ENCODE measurements at places on chromosomes 3 and 15.

GRCh38 chr3:17747174-17747889, 4.9 kb upstream of the TBC1D5 start:
- H3K27me3 ChIP-seq: no peaks in the 10 kb centered on the region
- H3K36me3 ChIP-seq: no peaks in the 10 kb centered on the region
- no peak overlapping the region for H3K4me3 ChIP-seq
- DNase-seq: no peak
- peaks cover 6% of the 10 kb centered on the region for H3K4me1 ChIP-seq

- no peaks in the 10 kb centered on the region for H3K27me3 ChIP-seq
- DNase-seq: no peak
- no peaks in the 10 kb centered on the region for H3K36me3 ChIP-seq
- H3K4me1 ChIP-seq: peaks cover 5% of the 10 kb centered on the region
Measured at GRCh38 chr3:65560901-65561300, 477.8 kb downstream of the MAGI1 start.

- H3K36me3 ChIP-seq: no peaks in the 10 kb centered on the region
- no peaks in the 10 kb centered on the region for H3K27me3 ChIP-seq
- no peaks in the 10 kb centered on the region for H3K4me1 ChIP-seq
- peak; percentile 39 for DNase-seq
- H3K4me3 ChIP-seq: no peak overlapping the region
- no peak overlapping the region for H3K27ac ChIP-seq
Measured at GRCh38 chr3:152853196-152853595, 18.3 kb downstream of the P2RY1 start.

DNA sequence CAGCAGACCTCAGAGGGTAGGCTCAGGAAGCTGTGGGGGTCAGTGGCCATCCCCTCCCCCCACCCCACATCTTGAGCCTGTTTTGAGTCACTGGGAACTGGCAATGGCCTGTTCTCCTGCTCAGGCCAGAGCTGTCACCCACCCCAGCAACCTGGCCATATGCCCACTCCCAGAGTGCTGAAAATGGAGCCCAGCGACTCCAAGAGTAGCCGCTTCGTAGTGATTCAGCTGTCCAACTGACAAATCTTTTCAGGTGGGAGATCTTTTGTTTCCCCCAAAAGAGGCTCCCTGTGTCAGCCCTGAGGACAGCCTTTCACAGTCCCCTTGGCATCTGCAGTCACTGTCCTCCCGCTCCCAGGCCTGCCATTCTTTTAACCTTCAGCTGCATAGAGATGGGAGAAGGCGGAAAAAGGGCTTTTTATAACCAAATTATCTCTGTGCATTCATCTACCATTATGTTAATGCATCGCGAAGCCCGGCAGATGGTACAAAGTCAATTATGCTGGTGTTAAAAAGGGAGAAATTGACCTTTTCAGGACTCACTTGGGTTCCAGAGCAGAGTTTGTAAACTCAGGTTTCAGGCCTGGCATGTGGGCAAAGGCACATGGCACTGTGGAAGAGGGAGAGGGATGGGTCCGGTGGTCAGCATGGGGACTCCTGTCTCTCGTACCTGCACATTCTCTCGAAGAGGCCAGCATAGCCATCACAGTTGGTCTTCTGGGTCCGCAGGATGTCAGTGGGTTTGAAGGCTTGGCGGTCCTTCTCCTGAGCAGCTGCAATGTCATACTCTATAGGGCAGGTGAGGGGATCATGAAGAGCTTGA, 32.1 kb downstream of the KY start:
- H3K4me1 ChIP-seq: no peaks in the 10 kb centered on the region
- no peak overlapping the region for H3K4me3 ChIP-seq
- no peak overlapping the region for H3K27ac ChIP-seq
- DNase-seq: no peak
- H3K27me3 ChIP-seq: peaks cover 17% of the 10 kb centered on the region
- H3K36me3 ChIP-seq: no peaks in the 10 kb centered on the region

DNA sequence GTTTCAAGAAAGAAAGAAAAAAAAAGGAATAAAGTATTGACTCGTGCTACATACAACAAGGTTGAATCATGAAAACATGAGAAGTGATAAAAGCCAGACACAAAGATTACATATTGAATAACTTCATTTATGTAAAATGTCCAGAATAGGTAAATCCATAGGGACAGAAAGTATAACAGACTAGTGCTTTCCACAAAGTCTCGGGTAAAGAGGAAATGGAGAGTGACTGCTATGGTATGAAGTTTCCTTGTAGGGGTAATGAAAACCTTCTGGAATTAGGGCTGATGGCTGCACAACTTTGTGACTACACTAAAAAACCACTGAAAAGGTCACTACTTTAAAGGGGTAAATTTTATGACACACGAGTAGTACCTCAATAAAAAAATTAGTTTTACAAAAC, 13.0 kb downstream of the LRRFIP2 start:
- no peak for DNase-seq
- H3K4me1 ChIP-seq: no peaks in the 10 kb centered on the region
- no peaks in the 10 kb centered on the region for H3K27me3 ChIP-seq
- no peaks in the 10 kb centered on the region for H3K36me3 ChIP-seq
- no peak overlapping the region for H3K4me3 ChIP-seq
- no peak overlapping the region for H3K27ac ChIP-seq

DNA sequence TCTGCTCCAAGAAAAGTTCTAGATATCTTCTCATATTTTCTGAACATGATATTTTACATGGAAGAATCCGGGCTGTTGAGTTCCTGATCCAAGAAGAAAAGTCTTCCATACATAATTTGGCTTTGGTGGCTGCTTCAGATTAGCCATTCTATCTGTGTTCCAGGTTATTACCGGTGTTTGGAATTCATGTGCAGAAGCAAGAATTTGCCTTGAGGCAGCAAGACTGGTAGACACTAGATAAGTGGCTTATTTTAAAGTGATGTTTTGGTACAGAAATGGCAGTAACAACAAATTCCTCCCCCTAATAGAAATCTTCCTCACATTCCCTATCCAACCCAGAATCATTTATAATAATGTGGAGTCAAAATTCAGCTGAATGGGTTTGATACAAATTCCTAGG, 29.2 kb downstream of the MITF start:
- no peak for DNase-seq
- H3K4me1 ChIP-seq: peaks cover 48% of the 10 kb centered on the region
- H3K27me3 ChIP-seq: no peaks in the 10 kb centered on the region
- no peak overlapping the region for H3K27ac ChIP-seq

DNA sequence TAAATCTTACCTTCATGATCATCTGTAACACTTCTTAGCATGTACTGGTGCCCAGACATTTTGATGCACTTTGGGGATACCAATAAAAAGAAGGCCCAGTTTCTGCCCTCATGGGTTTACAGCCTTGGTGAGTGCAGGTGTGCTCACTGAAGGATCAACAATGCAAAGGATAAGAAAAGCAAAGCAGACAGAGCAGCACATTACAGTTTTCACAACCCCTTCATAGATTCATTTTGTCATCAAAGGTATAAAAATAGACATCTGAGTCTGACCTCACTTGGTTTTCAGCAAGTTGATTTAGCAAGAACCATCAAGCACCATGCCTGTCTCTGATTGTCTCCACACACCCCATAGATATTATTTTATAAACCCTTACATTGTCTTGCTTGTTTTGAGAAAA, 77.6 kb downstream of the BFSP2 start:
- DNase-seq: no peak
- no peak overlapping the region for H3K27ac ChIP-seq
- H3K4me1 ChIP-seq: no peaks in the 10 kb centered on the region
- H3K27me3 ChIP-seq: peaks cover under 1% of the 10 kb centered on the region
- no peaks in the 10 kb centered on the region for H3K36me3 ChIP-seq

All from cardiac muscle cell (in vitro differentiated cells and primary cell).